ENCODE measurements at places on chromosomes 7 and 10.

DNA sequence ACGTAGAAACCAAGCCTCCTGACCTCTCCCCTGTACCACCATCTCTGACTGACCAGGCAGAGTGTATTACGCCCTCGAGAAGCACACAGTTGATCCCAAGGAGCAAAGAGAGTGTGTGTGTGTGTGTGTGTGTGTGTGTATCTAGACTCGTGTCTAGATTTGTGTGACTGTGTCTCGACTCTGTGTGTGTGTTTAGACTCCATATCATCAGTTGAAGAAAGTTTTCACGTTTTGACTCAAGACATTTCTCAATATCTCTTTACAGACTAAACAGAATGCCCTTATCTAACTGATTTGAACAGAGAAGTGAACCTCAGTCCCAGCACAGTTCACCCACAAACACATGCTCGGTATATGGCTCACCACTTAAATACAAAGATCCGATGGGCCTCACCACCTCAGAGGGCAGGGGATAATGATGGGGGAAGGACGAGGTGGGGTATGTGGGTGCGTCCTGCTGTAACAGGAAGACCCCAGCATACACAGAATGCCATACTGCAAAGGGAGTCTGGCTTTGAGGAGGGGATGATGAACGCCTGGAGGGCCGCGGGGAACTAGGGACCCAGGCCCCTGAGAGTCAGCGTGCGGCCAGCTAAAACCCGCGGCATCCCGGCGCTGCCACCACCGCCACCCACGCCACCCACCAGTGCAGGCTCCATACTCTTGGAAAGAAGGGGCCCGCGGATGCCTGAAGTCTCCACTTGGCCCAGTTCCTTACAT lies 780 bp downstream of the ALDH18A1 start:
- DNase-seq = peak; percentile 12

DNA sequence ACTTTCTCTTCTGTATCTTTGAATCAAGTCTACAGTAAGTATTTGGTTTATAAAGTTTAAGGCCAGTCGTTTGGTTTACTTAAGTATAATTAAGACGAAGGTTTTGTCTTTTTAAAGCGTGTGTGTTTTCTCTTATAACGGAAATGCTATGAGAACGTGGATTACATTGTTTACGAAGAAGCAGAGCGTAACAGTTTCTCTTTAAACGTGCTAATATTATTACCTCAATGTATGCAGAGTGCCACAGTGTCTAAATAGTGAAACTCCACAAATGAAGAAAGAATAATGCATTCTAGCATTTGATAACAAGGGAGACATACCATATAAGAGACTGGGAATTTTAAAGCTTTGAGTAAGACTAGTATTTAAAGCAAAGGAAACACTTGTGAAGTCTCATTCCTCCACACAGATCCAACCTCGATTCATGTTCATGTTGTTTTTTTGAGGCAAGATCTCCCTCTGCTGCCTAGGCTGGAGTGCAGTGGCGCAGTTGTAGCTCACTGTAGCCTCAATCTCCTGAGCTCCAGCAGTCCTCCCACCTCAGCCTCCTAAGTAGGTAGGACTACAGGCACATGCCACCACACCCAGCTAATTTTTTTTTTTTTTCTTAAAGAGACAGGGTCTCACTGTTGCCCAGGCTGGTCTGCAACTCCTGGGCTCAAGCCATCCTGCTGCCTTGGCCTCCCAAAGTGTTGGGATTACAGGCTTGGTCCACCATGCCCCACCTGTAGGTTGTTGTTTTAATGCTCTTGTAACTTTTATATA lies 75.1 kb downstream of the ANKRD61 start:
- no peak for DNase-seq

DNA sequence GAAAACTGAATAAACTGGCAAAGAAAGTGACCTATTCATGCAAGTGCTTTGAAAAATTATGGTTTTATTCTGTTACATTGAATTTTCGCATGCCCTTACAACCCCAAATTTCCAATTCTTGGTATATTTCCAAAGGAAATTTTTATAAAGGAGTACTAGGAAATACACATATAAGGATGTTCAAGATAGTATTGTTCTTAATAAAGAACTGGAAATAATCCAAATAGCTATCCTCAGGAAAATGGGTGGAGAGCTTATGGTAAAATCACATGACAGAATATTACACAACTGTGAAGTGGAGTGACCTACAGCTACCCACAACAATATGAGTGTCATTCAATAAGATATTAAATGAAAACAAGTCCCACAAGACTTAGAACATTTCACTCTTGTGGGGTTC lies 138.9 kb upstream of the BMPER start:
- no peak for DNase-seq

- DNase-seq = no peak
Measured at GRCh38 chr7:100476101-100476780, 2.8 kb downstream of the TSC22D4 start.

DNA sequence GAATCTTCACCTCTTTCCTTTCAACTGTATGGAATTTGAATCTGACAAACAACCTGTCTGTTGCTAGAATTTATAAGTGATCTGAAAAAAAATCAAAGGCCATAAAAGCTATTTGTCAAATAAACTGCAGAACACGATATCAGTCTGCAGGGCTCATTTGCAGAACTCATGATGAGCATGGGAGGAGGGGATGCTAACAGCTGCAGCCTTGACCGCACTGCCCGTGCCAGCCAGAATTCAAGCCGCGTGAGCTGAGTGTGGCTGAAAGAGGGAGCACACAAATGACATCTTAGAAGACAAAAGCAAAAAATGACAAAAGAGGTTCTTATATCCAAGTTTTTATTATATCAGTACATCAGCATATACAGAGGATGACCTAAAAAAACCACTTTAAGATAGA lies 15.7 kb downstream of the LRRTM3 start:
- peak; percentile 75 for DNase-seq

GRCh38 chr7:37209195-37209594 lies 239.5 kb downstream of the ELMO1 start:
- no peak for DNase-seq

DNA sequence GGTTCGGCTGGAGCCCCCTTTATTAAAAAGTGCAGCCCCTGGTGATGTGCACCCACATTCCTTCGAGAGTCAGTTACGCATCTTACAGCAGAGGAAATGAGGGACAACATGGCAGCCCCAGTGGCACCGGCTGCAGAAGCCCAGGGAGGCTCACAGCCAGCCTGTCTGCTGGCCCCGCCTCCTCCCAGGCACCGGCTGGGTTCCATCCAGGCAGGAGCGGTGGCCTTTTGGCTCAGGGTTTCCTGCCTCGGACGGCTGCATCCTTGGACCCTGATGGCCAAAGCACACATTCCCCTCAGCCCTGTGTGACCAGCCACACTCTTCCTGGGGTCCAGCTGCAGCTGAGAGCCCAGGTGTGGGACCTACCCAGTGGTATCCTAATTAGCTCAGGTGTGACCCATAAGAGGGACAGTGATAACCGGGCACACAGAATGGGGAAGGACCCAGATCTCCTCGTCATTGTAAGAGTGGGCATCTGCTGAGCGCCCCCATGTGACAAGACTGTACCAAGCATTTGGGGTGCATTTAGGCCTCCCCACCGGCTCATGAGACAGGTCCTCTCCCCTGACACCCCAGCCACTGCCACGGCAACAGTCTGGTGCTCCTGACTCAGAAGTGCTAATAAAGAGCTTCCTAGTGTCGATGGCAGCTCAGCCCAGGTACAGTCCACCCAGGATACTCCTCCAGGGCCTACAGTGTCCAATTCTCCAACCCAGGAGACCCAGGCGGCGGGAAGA lies 63.3 kb upstream of the CHST15 start:
- no peak for DNase-seq

DNA sequence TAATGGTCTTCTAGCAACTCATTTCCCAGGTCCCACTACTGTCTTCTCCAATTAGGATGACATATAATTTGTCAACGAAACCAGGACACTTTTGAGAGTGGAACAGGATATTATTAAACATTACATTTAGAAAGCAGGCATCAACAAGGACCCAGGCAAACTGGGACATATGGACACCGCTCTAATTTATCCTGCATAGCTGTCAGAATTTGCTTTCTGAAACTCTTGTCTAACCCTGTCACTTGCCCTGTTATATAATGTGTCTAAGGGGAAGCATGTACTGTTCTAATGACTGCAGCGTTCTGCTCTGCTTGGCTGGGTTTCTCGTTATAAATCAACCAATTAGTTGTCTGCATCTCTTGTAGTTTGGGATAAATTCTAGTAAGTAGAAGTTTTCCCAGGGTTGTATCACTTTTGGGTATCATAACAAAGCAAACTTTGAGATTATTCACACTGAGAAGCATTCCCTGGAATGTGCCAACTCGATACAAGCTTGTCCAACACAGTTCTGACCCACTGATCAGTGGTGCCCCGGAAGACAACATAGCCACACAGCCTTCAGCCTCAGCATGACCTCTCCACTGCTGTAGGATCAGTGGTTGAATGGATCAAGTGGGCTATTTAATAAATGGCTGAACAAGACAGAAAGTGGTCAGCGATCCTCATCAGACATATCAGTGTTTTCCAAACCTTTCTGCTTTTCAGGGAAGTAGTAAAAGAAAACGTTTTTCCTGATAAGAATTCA lies 228.1 kb downstream of the KIF20B start:
- no peak for DNase-seq

- DNase-seq = no peak
Measured at GRCh38 chr10:60397792-60398191, 8.1 kb upstream of the ANK3 start.

- DNase-seq = no peak
Measured at GRCh38 chr7:152568972-152569371, 107.0 kb downstream of the XRCC2 start.

GRCh38 chr10:53276797-53277196 lies 504.2 kb upstream of the MBL2 start:
- no peak for DNase-seq

GRCh38 chr10:51251110-51251509 lies 176.8 kb downstream of the PRKG1 start:
- no peak for DNase-seq

DNA sequence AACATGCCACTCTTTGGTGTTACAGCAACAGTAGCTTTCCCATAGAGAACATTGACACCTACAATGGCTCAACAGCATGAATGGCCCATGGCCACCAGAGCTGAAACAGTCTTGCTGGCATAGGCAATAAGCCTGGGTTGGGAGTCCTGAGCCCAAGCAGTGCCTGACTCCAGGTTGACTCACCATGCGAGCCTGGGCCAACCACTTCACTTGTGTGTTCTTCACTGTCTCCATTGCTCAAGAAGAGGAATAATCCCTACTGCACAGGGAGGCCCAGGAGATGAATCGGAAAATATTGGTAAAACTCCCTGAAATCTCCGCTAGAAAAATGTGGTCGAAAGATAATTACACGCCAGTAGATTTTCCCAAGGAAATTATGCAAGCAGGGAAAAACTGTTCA lies 89.2 kb upstream of the INHBA start:
- DNase-seq = no peak

GRCh38 chr10:71771204-71771603 lies 2.1 kb downstream of the VSIR start:
- no peak for DNase-seq

GRCh38 chr7:80821771-80822319 lies 97.0 kb downstream of the SEMA3C start:
- DNase-seq = no peak

GRCh38 chr10:13922586-13922985 lies 335.8 kb downstream of the PRPF18 start:
- no peak for DNase-seq

DNA sequence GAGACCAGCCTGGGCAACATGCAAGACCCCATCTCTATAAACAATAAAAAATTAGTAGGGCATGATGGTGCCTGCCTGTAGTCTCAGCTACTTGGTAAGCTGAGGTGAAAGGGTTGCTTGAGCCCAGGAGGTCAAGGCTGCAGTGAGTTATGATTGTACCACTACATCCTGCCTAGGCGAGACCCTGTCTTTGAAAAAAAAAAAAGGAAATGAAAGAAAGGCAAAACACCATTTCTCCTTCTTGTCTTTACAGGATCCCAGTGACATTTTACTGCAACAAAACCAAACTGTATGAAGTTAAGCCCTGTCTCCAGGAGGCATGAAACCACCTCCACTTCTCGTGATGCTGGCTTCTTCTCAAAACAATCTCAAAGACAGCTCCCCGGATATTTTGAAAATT lies 29.9 kb upstream of the PBLD start:
- DNase-seq = no peak

GRCh38 chr7:78769481-78770101 lies 683.9 kb downstream of the MAGI2 start:
- DNase-seq = no peak

DNA sequence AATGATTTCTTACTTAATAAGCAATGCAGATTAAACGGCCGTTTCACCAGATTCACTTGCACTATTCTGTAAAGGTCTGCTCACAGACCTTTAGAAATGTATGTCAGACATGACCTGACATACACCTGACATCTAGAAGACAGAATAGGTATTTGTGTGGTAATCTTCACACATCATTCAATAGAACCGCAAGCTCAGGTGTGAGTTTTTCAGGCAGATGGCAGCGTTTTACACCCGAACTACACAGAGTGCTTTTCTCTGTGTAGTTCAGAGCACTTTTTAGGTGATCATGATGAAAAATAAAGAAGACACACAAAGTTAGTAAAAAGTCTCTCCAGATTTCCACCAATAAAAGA lies 63.2 kb downstream of the PRKCQ start:
- no peak for DNase-seq

- no peak for DNase-seq
Measured at GRCh38 chr10:133166504-133166827, 6.4 kb downstream of the KNDC1 start.

DNA sequence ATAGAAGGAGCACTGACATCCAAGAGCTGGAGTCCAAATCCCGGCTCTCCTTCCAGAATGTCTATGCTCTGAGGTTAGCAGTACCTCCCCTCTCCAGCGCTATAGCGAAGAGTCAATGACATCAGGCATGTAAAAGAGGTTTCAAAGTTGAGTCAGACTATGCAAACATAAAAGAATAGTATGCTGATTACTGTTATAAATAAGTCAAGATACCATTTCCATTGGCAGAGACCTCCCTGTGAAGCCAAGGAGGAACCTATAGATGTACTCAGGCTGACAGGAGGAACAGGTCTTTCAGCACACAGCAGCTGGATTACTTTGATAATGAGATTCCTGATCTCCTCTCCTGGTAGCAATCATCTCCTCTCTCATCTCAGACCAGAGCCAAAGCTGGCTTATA lies 103.9 kb upstream of the EFCAB10 start:
- DNase-seq = no peak

DNA sequence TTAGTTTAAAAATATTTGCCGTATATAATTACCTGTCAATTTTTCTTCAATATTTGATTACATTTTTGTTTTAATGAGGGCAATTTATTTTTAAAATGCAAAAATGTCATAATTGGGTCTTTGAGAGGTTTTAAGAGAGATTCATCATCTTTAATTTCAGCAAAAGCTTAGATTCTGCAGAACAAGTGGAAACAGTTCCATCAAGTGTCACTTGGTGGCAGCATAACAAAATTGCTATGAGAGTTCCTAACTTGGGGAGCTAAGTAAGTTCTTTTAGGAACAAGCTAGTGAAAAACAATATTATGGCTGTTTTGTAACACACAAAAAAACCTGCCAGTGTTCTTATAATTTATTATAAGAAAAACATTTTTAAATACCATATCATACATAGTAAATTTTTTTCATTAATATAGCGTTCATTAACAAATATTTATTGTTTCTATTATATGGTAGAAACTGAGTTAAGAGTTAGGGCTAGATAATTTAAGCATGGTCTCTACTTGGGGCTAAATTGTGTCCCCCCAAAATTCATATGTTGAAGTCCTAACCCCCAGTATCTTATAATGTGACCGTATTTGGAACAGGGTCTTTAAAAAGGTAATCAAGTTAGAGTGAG lies 155.2 kb downstream of the MAGI2 start:
- DNase-seq = no peak

GRCh38 chr10:32409741-32410140 lies 36.2 kb upstream of the CCDC7 start:
- no peak for DNase-seq
